Mesangial cell (primary cell): ENCODE measurements at places on chromosomes 12 and 14. TPM values are rescaled to one million over a fixed set of nuclear protein-coding genes. Genes with fewer than 3 reads are reported as not detected.

The ALG10 gene
- 9.9 and 10.6 TPM in 2 replicates for total RNA-seq

The ABHD12B gene
- 0.51 TPM in 1 of 2 replicates, not detected in the other for total RNA-seq

The GRIN2B gene
- under 0.01 TPM in 1 of 2 replicates, not detected in the other for total RNA-seq

The TOMM20L gene
- total RNA-seq, result not detected in 2 replicates

The PTPN11 gene
- 35.6 and 52.3 TPM in 2 replicates for total RNA-seq

The ATG2B gene
- 7.2 and 13.8 TPM in 2 replicates for total RNA-seq

The KLHDC1 gene
- 0.38 and 0.49 TPM in 2 replicates for total RNA-seq

The POTEM gene
- total RNA-seq, result not detected in 2 replicates

The TAS2R30 gene
- 0.63 and 0.98 TPM in 2 replicates for total RNA-seq

The KCNK10 gene
- total RNA-seq, result under 0.01 TPM in 1 of 2 replicates, not detected in the other

The KIF5A gene
- 0.98 and 1.4 TPM in 2 replicates for total RNA-seq

The CPNE8 gene
- 1.8 and 2.1 TPM in 2 replicates for total RNA-seq

The TDP1 gene
- total RNA-seq, result 20.4 and 54.9 TPM in 2 replicates

The PTPRQ gene
- total RNA-seq, result 0.25 TPM in 1 of 2 replicates, not detected in the other

The CDKL1 gene
- total RNA-seq, result 5.1 and 23.8 TPM in 2 replicates

The RILPL1 gene
- 7.2 and 17.4 TPM in 2 replicates for total RNA-seq

The NPFF gene
- 1.5 TPM in 1 of 2 replicates, not detected in the other for total RNA-seq

The SLCO1A2 gene
- not detected in 2 replicates for total RNA-seq

The GPR68 gene
- 0.89 and 0.98 TPM in 2 replicates for total RNA-seq

The TSPAN8 gene
- total RNA-seq, result 0.51 TPM in 1 of 2 replicates, not detected in the other

The SMAGP gene
- 24.0 and 25.9 TPM in 2 replicates for total RNA-seq

The AMN gene
- total RNA-seq, result 1.4 TPM in 1 of 2 replicates, not detected in the other

The RNASE3 gene
- total RNA-seq, result not detected in 2 replicates

The SERPINA9 gene
- total RNA-seq, result not detected in 2 replicates

The WDHD1 gene
- total RNA-seq, result 2.4 and 13.5 TPM in 2 replicates

The ENDOU gene
- total RNA-seq, result not detected in 2 replicates

The ASCL1 gene
- not detected in 2 replicates for total RNA-seq

The LRP1-AS gene
- total RNA-seq, result not detected in 2 replicates

The PRKAG1 gene
- 48.6 and 49.3 TPM in 2 replicates for total RNA-seq

The PTGER2 gene
- 14.5 and 38.3 TPM in 2 replicates for total RNA-seq

The MYH6 gene
- not detected in 2 replicates for total RNA-seq

The RNU4-1 gene
- under 0.01 TPM in 2 replicates for total RNA-seq

The RNASE12 gene
- total RNA-seq, result not detected in 2 replicates

The NRL gene
- total RNA-seq, result 3.4 and 3.5 TPM in 2 replicates

The GPR132 gene
- 0.16 and 0.38 TPM in 2 replicates for total RNA-seq

The PLEKHH1 gene
- 3.1 and 10.6 TPM in 2 replicates for total RNA-seq

The DNAH10 gene
- 0.25 TPM in 1 of 2 replicates, not detected in the other for total RNA-seq

The KLRK1 gene
- 0.16 TPM in 1 of 2 replicates, not detected in the other for total RNA-seq

The KRT72 gene
- not detected in 2 replicates for total RNA-seq

The PPP2R5E gene
- 9.4 and 13.7 TPM in 2 replicates for total RNA-seq

The RHOJ gene
- 0.33 and 0.38 TPM in 2 replicates for total RNA-seq

The SNX6 gene
- total RNA-seq, result 106 and 129 TPM in 2 replicates
